B cell (primary cell): ENCODE measurements at places on chromosomes 7 and 10. TPM values are rescaled to one million over a fixed set of nuclear protein-coding genes. Genes with fewer than 3 reads are reported as not detected.

The SPDYE8 gene
- not detected in 2 replicates for total RNA-seq

The TMEM213 gene
- total RNA-seq: not detected in 2 replicates

The CTTNBP2 gene
- 0.27 TPM in 2 replicates for total RNA-seq

The FEZF1 gene
- total RNA-seq: not detected in 2 replicates

The LIPM gene
- not detected in 2 replicates for total RNA-seq

The CRHR2 gene
- total RNA-seq: not detected in 2 replicates

The TAS2R3 gene
- 8.6 and 9.5 TPM in 2 replicates for total RNA-seq

The PTF1A gene
- total RNA-seq: not detected in 2 replicates

The SH2B2 gene
- total RNA-seq: 41.2 and 47.7 TPM in 2 replicates

The CYP2C19 gene
- not detected in 2 replicates for total RNA-seq

The WEE2 gene
- not detected in 2 replicates for total RNA-seq

The KLF14 gene
- 0.19 and 0.27 TPM in 2 replicates for total RNA-seq

The HOXA2 gene
- total RNA-seq: not detected in 2 replicates

The FBXL13 gene
- total RNA-seq: 2.4 and 4.0 TPM in 2 replicates
